ENCODE measurements at places on chromosomes 5 and 9.

GRCh38 chr5:180105827-180106312, 34.3 kb upstream of the RNF130 start:
- DNase-seq: peak; percentile 50

- no peak for DNase-seq
Measured at GRCh38 chr5:178668579-178668978, 41.7 kb upstream of the CLK4 start.

DNA sequence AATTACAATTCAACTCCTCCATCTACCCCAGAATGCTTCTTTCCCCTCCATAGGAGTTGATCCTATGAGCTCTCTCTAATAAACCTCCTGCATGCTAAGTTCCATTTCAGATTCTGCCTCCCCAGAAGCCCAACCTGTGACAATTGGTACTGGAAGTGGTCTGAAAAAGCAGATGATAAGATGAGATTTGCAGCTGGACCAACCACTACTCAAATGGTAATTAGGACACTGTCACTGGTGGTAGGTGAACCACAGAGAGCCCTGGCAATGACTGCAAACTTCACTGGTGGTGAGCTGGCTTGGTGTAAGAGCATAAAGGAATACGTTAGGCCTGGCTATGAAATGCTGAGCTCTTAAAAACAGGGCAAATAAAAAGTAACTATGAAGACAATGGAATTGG, 112.6 kb downstream of the ESM1 start:
- DNase-seq: no peak

DNA sequence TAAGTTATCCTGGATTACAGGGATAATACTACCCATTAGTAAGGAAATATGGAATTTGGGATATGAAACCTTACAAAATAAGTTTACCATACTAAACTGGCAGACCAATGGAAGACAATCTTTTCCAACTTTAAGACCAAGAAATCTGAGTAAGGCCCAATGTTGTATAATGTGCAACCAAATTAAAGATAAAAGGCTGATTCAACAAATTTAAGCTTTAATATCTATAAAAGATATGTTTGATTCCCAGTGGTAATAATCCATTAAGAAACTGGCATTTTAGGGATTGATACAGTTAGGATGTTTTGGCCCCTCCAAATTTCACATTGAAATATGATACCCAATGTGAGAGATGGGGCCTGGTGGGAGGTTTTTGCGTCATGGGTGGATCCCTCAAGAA, 66.6 kb downstream of the DROSHA start:
- DNase-seq: no peak

GRCh38 chr5:42772265-42772993, 15.8 kb downstream of the CCDC152 start:
- no peak for DNase-seq

DNA sequence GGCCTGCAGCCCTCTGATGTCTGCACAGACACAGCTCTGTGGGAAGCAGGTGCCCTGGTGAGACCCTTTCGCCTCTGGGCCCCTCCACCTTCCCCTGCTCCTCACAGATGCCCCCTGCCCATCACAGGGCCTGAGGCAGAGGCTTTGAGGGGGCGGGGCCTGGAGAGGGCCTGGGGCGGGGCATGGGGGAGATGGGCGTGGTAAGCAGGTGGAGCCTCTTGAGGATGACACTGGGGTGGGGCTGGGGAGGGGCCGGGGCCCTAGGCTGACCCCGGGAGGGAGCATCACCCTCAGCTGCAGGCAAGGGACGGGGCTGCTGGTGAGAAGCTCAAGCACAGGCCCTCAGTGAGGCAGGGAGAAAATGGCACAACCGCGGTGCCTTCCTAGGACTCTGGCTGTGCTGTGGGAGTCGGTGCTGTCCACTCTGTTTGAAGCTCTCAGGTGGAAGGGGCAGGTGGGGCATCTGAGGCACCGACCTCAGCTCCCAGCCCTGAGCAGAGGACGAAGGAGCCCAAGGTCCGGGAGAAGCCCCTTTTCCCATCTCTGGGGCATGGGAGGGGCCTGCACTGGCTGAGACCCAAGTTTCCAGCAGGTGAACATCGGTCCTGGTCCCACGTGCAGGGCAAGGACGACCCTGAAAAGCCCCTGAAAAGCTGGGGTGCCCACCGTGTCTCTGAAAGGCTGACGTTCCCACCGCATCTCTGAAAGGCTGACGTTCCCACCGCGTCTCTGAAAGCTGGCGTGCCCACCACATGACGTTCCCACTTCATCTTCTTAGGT, 17.5 kb upstream of the SLC9A3 start:
- DNase-seq: no peak

- DNase-seq: no peak
Measured at GRCh38 chr5:179930788-179931473, 23.2 kb upstream of the TBC1D9B start.

- DNase-seq: no peak
Measured at GRCh38 chr5:121288781-121289180, 562.9 kb upstream of the FTMT start.

DNA sequence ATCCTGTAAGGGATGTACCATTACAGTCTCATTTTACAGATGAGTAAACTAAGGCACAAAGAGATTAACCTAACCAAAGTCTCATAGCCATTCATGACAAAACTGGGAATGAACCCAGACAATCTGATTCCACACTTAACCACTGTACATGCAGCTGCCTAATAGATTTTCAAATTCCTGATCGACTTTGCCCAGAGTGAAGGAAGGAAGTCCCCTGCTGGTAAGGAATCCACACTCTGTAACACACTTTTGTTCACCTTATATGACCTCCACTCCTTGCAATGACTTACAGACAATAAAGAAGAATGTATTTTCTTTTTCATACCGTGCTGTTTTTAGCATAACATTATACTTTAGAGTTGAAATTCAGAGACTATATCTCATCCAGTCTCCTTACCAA, 31.3 kb upstream of the PLPP6 start:
- no peak for DNase-seq

DNA sequence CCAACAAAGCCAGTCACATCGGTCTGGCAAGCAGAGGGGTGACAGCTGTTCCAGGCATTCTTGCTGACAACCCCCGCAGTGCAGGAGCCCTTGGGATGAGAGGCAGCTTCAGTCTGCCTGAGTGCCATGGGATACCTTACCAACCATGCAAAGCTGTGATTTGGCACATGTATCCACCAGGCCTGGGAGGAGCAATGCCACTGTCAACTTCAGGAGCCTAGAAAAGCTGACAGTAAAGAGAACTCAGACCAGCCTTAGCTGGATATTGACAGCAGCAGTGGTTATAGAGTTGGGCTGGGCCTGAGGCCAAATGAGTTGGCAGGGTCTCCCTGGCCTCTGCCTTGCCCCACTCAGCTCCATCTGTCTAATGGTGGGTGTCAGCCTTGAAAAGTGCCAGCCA, 10.1 kb upstream of the PLPPR1 start:
- DNase-seq: no peak

DNA sequence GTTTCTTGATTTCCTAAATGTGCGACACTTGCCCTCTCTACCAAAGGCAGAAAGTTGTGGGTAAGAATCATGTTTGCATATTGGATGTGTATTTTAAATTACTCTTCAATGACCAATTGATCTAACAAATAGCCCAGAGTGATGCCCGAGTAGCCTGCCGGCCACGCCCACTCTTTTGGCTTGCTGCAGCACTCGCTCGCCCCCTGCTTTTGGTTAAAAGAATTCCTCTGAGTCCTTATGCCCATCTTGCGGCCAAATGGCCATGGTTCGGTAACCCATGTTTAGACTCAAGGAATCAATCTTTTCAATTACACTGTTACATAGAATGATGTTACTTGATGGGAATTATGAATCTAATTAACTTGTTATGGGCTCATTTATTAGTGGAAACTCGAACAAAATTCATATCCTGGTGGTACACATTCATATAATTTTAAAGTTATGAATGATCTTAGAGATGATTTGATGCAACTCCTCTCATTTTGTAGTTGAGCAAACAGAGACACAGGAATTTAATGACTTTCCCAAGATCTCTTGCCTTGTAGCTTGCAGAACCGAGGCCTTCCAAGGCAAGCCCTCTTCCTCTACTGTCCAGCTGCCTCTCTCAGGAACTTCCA, 36.5 kb downstream of the PPIC start:
- peak; percentile 14 for DNase-seq

DNA sequence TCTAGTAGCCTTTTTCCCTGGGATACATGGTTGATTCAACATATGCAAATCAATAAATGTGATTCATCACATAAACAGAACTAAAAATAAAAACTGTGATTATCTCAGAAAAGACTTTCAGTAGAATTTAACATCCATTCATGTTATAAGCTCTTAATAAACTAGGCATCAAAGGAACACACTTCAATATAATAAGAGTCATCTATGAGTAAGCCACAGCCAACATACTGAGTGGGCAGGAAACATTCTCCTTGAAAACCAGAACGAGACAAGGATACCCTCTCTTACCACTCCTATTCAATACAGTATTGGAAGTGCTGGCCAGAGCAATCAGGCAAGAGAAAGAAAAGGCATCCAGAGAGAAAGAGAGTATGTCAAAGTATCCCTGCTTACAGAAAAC, 239.9 kb downstream of the ATPSCKMT start:
- DNase-seq: no peak

GRCh38 chr5:168578006-168578405, 1.2 kb downstream of the PANK3 start:
- no peak for DNase-seq

GRCh38 chr5:150320044-150320613, 17.4 kb upstream of the ARSI start:
- no peak for DNase-seq

Data from NCI-H460 (cell line).